ENCODE measurements at places on chromosomes 11 and 22.

GRCh38 chr11:79342236-79342635 is 98.6 kb downstream of the TENM4 start:
- DNase-seq: no peak

DNA sequence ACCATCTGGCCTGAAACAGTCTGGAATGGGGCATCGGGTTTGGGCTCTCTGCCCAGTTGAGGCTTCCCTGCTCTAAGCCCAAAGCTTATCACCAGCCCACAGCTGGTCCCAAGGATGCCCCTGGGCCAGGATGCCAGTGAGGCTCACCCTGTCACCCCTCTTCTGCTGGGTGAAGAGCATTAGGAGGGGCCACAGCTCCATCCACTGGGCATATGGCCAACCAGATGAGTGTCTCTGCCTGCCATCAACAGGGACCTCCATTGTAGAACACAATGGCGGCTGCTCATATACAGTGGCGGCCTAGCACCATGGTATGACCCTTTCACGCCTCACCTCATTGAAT is 5.6 kb downstream of the CHST1 start:
- DNase-seq: no peak

DNA sequence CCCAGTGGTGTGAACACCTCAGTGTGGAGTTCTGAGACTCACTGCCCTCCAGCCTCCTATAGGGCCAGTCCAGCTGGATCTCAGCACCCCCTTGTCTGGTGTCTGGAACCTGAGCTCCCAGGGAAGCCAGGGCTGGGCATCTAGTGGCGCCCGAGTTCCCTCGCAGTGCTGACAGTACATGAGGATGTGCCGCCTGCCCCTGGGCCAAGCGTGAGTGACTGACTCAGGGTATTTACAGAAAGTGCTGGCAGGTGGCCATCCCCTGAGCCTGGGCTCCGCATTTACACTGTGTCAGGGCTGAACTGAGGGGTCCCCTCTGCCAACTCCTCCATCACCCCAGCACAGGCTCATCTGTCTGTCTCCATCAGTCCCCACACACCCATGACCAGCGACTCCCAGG is 185.3 kb downstream of the BRD1 start:
- no peak for DNase-seq

GRCh38 chr11:128179512-128179911 is 407.8 kb downstream of the ETS1 start:
- no peak for DNase-seq

GRCh38 chr11:44608991-44609782 is 43.7 kb downstream of the CD82 start:
- DNase-seq: no peak

GRCh38 chr11:100501450-100501849 is 185.6 kb upstream of the ARHGAP42 start:
- DNase-seq: no peak

GRCh38 chr11:115920841-115921480 is 416.7 kb upstream of the CADM1 start:
- peak; percentile 24 for DNase-seq

- DNase-seq: peak; percentile 22
Observed at GRCh38 chr11:94762208-94762607, 5.9 kb upstream of the AMOTL1 start.

DNA sequence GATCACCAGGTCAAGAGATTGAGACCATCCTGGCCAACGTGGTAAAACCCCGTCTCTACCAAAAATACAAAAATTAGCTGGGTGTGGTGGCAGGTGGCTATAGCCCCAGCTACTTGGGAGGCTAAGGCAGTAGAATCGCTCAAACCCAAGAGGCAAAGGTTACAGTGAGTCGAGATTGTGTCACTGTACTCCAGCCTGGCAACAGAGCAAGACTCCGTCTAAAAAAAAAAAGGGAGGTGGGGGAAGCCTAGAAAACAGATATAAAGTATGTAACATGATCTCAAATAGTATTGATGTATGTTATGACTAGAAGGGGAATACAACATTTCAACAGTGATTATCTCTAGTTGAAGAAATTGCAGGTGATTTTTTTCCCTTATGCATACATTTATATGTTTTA is 61.4 kb downstream of the SLC1A2 start:
- no peak for DNase-seq

DNA sequence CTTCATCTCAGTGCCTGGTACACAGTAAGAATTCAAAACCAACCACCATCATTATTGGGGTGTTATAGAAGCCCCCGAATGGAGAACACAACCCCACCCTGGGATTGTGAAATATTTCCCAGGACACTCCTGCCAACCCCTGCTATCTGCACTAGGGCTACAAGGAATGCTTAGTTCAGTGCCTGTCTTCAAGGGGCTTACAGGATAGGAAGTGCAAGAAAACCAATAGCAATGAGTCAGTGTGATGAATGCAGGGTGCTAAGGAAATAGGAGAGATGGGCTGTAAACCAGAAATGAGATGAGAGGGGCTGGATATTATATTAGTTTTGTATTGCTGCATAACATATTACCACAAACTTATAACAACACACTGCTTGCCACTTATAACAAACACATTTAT is 965 bp upstream of the ASCC2 start:
- no peak for DNase-seq

GRCh38 chr11:32902089-32902665 is 9.6 kb downstream of the QSER1 start:
- DNase-seq: no peak

- no peak for DNase-seq
Observed at GRCh38 chr11:73317373-73317772, 9.3 kb downstream of the ARHGEF17 start.

GRCh38 chr22:44463151-44463550 is 34.9 kb downstream of the RTL6 start:
- no peak for DNase-seq

- DNase-seq: no peak
Observed at GRCh38 chr11:2776351-2777061, 76.7 kb upstream of the KCNQ1OT1 start.

GRCh38 chr11:70054004-70054403 is 24.1 kb upstream of the ANO1 start:
- no peak for DNase-seq

DNA sequence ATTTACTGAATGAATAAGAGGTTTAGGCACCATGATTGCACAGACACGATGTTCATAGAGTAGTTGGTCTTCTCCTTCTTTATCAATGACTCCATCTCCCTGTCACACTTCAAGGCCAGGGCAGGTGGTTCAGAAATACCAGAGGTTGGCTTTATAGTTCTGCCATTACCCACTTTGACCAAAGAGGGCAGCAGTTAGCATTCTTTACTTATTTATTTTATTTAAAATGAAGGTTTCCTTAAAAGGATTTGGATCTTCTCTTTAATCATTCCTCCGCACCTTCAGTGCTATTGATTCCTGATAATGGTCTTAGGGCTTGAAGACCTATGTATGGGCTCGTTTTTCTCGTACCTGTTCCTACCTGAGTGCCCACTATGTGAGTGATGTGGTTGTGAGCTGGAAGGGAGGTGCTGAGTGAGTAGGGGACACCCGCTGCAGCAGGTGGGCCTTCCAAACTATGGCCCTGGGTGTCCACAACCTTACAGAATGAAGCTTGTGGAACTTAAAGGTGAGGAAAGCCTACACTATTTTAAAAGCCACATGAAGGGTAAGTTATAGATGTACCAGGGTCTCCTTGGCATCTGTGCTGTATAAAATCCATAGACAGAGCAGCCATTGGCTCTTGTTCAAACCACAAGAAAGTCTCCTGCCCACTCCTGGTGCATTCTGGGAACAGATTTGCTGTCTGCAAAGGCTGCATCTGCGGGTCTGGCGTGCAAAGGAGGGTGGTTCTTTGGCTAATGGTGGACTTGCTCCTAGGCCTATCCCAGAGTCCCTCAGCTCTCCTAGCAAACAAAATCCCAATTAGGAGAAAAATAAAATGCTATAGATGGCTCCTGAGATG is 35.0 kb downstream of the TIMP3 start:
- DNase-seq: no peak

DNA sequence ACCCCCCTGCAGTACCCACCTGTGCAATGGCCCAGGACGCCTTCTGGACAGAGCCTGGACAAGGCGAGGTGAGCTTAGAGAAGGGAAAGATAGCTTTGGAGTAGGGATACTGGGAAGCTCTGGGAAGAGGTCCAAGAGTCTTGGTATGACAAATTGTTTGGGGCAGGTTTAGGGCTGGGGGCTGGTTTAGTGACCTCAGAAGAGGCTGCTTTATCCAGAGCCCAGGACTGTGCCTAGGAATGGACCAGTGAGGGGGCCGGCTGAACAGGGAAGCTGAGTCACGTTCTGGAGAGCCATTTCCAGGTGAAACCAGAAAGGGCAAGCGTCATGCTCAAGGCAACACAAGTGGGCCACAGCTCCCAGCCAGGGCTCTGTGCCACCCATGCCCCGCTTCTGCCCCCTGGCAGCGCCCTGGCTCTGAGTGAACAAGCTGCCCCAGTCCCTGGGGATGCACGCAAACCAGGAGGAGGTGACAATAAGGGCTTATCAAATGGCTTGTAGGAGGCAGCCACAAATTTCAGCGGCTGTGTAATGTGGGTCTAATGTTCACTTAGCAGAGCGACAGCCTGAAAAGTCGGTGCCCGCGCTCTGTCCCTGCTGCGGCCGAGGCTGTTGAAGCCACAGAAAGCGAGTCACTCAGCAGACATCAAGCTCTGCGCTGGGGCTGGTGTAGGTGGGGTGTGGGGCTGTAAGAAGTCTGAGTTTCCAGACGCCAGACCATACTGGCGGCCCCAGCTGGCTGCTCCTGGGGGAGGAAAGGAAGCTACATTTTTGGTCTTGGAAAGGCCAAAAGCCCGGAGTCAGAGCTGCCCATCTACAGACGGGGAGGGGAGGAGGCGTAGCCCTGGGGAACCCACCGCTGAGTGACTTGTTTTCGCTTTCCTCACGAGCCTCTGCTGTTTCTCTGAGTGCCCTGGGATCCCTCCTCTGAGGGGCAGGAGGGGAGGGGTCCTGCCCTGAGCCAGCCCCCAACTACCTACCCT is 18.3 kb upstream of the SYT7 start:
- DNase-seq: no peak

- DNase-seq: no peak
Observed at GRCh38 chr11:85939099-85940015, 84.2 kb downstream of the CCDC83 start.

GRCh38 chr11:106601684-106602297 is 416.5 kb downstream of the GUCY1A2 start:
- DNase-seq: no peak

DNA sequence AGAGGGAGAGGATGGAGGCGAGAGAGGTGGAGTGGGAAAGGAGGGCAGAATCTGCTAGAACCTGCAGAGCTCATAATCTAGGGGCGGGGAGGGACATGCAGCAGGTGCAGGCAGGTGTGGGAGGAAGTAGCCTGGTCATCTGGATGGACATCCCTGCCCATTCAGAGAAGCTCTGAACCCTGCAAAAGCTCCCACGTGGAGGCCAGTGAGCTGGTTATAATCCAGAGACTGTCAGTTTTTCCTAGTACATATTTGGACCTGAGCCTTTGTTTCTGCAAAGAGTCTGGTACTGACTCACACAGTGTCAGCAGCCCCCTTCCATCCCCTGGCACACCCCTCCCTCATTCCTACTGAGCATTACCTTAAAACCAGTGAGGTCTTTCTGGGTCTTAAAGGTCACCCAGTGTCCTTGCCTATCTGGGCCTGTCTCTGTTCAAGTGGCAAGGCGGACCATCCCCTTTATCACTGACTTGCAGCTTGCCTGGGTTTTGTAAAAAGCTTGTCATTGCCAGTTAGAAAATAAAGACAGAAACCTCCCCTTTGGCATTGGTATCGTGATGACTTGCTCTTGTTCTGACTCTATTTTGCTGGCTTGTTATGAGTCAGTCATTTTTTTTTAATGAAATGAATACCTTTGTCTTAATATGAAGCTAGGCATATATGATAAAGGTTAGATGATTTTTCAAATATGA is 26.1 kb downstream of the PTPRJ start:
- DNase-seq: peak; percentile 66

DNA sequence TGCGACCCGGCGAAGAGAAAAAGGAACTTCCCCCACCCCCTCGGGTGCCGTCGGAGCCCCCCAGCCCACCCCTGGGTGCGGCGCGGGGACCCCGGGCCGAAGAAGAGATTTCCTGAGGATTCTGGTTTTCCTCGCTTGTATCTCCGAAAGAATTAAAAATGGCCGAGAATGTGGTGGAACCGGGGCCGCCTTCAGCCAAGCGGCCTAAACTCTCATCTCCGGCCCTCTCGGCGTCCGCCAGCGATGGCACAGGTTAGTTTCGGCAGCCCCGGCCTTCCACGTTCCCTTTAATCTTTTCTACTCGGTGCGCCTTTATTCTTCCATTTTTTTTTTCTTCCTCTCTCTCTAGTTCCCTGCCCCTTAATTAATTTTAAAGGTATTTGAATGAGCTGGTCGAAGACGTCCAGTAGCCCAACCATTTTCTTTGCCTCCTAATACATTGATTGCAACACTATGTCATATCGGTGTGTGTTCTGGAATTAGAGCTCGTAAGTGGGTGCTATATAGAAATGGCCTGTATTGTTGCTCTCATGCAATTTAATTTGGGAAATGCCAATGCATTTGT is 537 bp downstream of the EP300 start:
- DNase-seq: peak; percentile 25

DNA sequence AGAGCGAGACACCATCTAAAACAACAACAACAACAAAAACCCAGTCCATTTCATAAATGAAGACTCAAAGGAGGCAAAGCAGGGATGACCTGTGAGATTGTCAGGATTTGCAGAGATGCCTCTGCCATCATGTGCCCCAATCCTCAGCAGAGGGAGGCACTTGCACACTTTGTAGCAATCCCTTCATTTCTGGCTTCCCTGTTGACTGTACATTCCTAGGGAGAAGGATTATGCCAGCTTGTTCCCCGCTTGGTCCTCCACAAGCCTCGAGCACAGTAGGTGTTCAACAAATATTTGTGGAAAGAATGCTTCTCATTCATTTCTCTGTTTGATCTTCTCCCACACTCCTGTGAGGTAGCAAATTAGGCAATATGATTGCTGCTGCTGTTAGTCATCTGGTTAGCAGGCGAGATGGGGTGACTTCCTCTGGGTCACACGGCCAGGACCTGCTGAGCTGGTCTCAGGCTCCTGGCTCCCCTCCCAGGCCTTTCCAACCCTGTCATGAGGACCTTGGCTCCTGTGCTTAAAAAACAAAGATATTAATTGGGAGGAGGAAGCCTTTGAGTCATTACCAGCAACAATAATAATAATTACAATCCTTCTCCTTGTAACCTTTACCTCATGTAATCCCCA is 34.1 kb downstream of the LIF start:
- peak; percentile 45 for DNase-seq

DNA sequence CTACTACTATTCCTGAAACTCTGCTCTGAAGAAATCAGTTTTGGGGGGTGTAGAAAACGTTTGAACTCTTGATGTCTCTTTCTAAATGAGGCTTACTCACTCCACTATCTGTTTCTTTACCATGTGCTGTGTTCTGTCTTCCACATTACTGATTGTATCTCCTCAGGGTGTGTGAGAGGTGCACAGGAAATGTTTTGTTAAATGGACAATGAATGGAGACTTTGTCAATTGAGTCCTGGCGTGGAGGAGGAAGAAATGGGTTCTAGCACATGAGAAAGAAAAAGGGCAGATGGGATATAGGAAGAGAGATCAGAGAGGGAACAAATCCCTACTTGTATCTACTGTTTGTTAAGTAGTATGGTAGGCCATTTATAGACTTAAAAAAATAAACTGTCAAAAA is 577.1 kb upstream of the CCDC90B start:
- no peak for DNase-seq
